Activated CD4-positive, alpha-beta T cell treated with anti-CD3 and anti-CD28 coated beads, Interleukin-2, amount 10 ng/mL, durations not matched to agents 24 days and 14 days (primary cell): ENCODE measurements at places on chromosomes 5 and 9. TPM values are rescaled to one million over a fixed set of nuclear protein-coding genes. Genes with fewer than 3 reads are reported as not detected.
A peak's percentile ranks its signal among the peaks of the same experiment; 100 is the strongest.

DNA sequence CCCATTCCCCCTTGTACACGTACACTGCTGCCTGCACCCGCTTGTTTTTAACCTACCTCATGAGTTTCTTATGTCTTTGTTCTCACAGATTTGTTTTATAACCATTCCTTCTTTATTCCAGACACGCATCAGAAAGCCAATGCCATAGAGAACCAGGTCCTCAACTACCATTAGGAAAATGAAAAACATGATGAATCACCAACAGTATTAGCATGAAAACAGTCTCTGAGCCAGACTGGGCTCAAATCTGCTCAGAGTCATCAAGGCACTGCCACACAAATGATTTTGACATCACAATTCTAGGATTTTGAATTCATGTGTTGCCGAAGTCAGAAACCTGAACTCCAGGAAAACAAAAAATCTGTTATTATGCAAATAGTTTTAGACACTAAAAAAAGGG is 394.1 kb upstream of the GRIA1 start:
- H3K27me3 ChIP-seq = no peaks in the 10 kb centered on the region
- no peaks in the 10 kb centered on the region for H3K36me3 ChIP-seq
- H3K4me3 ChIP-seq = no peak overlapping the region
- H3K4me1 ChIP-seq = no peaks in the 10 kb centered on the region
- H3K27ac ChIP-seq = no peak overlapping the region

The GLRA1 gene
- not detected in 2 replicates for total RNA-seq

DNA sequence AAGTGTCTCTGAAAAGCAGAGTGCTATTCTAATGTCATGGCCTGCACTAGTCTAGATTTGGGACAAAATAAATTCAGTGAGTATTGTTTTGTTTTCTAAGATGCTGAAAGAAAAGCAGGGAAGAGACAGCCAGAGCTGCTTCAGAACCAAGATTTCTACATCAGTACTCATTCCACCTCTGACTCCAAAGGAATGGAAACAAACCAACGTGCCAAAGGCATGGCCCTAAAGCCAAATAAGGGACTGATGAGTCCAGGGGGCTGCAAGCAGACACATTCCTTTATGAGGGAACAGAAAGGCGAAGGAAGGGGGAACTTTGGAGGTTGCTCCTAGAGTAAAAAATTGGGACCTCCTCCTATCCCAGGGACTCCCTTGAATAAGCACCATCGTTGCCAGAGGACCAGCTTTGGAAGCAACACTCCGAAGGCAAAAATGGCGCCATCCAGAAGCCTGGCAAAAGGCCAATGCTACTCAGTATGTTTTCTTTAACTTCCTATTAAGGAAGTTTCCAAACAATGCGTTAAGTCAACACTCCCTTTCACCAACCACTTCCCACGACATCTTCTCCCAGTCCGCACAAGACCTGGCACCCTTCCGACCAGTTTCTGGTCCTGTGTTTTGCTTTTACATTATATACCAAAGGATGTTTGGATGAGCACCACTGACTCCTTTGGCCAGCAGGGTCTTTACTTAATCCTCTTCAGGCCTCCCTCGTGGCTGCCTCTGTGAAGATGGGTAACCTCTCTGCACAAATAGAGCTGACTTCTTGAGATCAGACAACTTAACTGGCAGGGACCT is 31.6 kb downstream of the ADAM19 start:
- peak overlapping the region; percentile 76 for H3K4me3 ChIP-seq
- peaks cover 56% of the 10 kb centered on the region for H3K36me3 ChIP-seq
- DNase-seq = no peak
- peak overlapping the region; percentile 97 for H3K27ac ChIP-seq

The LRRC26 gene
- total RNA-seq = not detected in 2 replicates

GRCh38 chr5:15554542-15554941 is 54.6 kb downstream of the FBXL7 start:
- no peak for DNase-seq
- H3K27me3 ChIP-seq = no peaks in the 10 kb centered on the region
- no peak overlapping the region for H3K4me3 ChIP-seq

The GDF9 gene
- total RNA-seq = 0.30 and 0.45 TPM in 2 replicates

GRCh38 chr5:150241298-150242160 is 48.0 kb downstream of the CAMK2A start:
- H3K4me1 ChIP-seq = no peaks in the 10 kb centered on the region
- H3K27me3 ChIP-seq = no peaks in the 10 kb centered on the region
- no peak for DNase-seq
- H3K36me3 ChIP-seq = no peaks in the 10 kb centered on the region

- no peak overlapping the region for H3K27ac ChIP-seq
- H3K4me1 ChIP-seq = no peaks in the 10 kb centered on the region
- H3K36me3 ChIP-seq = no peaks in the 10 kb centered on the region
- no peak overlapping the region for H3K4me3 ChIP-seq
Measured at GRCh38 chr5:38341641-38342040, 83.3 kb downstream of the EGFLAM start.

DNA sequence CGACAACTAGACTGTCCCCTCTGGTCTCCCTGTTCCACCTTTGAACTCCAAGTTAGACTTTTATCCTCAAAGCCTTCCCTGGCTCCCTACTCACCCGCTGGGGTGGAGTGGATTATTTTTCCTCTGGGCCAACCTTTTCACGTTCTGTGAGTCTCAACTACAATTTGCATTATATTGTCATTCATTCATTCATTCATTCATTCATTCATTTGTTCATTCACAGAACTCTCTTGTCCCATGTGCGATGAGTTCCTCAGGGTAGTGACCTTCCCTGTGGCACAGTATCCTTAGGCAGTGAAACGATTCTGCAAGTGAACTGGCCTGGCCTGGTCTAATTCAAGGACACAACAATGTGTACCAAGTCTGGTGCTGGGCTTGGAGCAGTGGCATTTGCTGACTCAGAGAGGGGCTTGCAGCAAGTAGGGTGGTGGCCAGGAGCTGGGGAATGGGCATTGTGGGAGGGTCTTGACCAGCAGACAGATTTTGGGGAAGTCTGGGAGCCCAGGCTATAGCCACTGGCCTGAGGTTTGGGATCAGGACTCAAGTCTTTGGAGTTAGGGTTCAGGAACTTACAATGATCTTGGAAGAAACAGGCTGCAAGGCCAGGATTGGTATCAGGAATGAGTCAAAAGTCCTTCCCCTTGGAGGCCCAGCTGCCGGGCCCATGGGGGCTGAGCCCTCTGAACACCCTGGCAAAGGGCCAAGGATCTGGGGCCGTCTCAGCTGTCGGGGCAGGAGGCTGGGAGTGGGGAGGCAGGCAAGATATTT is 37.2 kb upstream of the COL15A1 start:
- DNase-seq = no peak
- no peak overlapping the region for H3K27ac ChIP-seq
- no peaks in the 10 kb centered on the region for H3K36me3 ChIP-seq
- H3K4me1 ChIP-seq = no peaks in the 10 kb centered on the region
- no peak overlapping the region for H3K4me3 ChIP-seq

- no peak overlapping the region for H3K4me3 ChIP-seq
- H3K27ac ChIP-seq = no peak overlapping the region
- DNase-seq = no peak
- peaks cover 2% of the 10 kb centered on the region for H3K27me3 ChIP-seq
- H3K4me1 ChIP-seq = peaks cover 32% of the 10 kb centered on the region
Measured at GRCh38 chr9:121282277-121283079, 14.5 kb downstream of the GSN start.

GRCh38 chr9:109117856-109118807 is 1.6 kb downstream of the TMEM245 start:
- peaks cover 50% of the 10 kb centered on the region for H3K4me1 ChIP-seq
- peak overlapping the region; percentile 94 for H3K27ac ChIP-seq
- no peaks in the 10 kb centered on the region for H3K27me3 ChIP-seq
- peak overlapping the region; percentile 90 for H3K4me3 ChIP-seq

- H3K27me3 ChIP-seq = no peaks in the 10 kb centered on the region
- no peak within 1 kb of the TSS for H3K27ac ChIP-seq
- H3K36me3 ChIP-seq = peaks cover 34% of the 10 kb centered on the region
- no peak for DNase-seq
Measured at GRCh38 chr5:177509381-177509951, at the start of gene DOK3. TSS of gene DOK3 (minus strand) at chr5:177509826. CDS start at chr5:177509540, 286 bp downstream.

The PCDHB7 gene
- total RNA-seq = not detected in 2 replicates
